ENCODE measurements at places on chromosomes 4 and X. TPM values are rescaled to one million over a fixed set of nuclear protein-coding genes. Genes with fewer than 3 reads are reported as not detected.

The EVC gene
- total RNA-seq = 36.8 TPM

The NXF2B gene
- not detected for total RNA-seq

The TCEAL7 gene
- total RNA-seq = 37.3 TPM

The OPN1MW gene
- total RNA-seq = not detected

The GPR119 gene
- not detected for total RNA-seq

The GAGE13 gene
- not detected for total RNA-seq

The EREG gene
- total RNA-seq = 8.4 TPM

The CLCN4 gene
- 2.5 TPM for total RNA-seq

The PLXNB3 gene
- 1.3 TPM for total RNA-seq
